Upper lobe of left lung (tissue), 6 donors: ENCODE measurements at places on chromosomes 11 and 22. TPM values are rescaled to one million over a fixed set of nuclear protein-coding genes. Genes with fewer than 3 reads are reported as not detected.

- H3K4me1 ChIP-seq = peaks cover 14% of the 10 kb centered on the region
- no peak overlapping the region for H3K27ac ChIP-seq
- H3K27me3 ChIP-seq = no peaks in the 10 kb centered on the region
- no peak for DNase-seq
Measured at GRCh38 chr11:118448294-118448693, 12.0 kb downstream of the KMT2A start.

- no peak for DNase-seq
- H3K27ac ChIP-seq = no peak overlapping the region
- H3K27me3 ChIP-seq = no peaks in the 10 kb centered on the region
- H3K4me1 ChIP-seq = peaks cover 8% of the 10 kb centered on the region
- H3K4me3 ChIP-seq = no peak overlapping the region
Measured at GRCh38 chr22:43317239-43317638, 25.9 kb downstream of the SCUBE1 start.

- H3K27ac ChIP-seq = no peak overlapping the region
- no peak overlapping the region for H3K4me3 ChIP-seq
- DNase-seq = no peak
- H3K4me1 ChIP-seq = no peaks in the 10 kb centered on the region
Measured at GRCh38 chr11:95608093-95608492, 181.5 kb downstream of the FAM76B start.

DNA sequence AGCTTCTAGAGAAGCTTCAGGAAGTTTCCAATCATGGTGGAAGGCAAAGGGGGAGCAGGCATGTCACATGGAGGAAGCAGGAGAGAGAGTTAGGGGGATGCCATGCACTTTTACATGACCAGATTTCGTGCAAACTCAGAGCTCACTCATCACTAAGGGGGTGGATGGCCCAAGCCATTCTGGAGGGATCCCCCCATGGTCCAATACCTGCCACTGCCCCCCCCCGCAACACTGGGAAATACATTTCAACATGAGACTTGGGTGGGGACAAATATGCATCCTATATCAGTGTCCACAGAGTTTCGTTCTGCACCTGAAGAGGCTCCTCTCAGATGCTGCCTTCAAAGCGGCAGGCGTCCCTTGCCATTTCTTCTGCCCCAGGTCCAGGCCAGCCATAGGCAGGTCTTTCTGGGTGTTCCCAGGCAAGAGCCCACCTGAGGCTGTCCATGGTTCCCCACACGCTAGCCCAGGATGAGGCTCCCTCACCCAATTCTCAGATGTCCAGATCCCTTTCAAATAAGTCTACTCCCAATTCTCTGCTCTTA lies 1344.3 kb downstream of the TBC1D22A start:
- H3K27ac ChIP-seq = no peak overlapping the region
- no peaks in the 10 kb centered on the region for H3K4me1 ChIP-seq
- H3K27me3 ChIP-seq = no peaks in the 10 kb centered on the region
- H3K4me3 ChIP-seq = no peak overlapping the region
- H3K36me3 ChIP-seq = no peaks in the 10 kb centered on the region

DNA sequence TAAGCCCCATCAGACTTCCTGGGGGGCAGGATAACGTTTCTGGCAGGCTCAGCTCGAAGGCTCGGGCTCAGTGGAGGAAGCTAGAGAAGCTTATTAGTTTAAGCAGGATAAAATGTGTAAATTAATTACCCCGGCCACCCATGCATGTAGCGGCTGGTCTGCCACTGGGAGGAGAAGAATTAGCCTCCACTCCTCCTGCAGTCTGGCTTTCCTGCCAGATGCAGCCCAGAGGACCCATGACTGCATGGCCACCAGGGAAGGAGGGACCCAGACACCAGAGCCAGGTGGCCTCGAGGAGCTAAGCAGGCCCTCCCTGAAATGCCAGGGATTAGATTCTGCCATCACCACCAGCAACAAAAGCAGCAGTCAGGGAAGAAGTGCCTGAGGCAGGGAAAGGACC lies 32.3 kb downstream of the TRIM29 start:
- H3K4me3 ChIP-seq = no peak overlapping the region
- no peak for DNase-seq
- H3K27ac ChIP-seq = no peak overlapping the region
- H3K4me1 ChIP-seq = no peaks in the 10 kb centered on the region

DNA sequence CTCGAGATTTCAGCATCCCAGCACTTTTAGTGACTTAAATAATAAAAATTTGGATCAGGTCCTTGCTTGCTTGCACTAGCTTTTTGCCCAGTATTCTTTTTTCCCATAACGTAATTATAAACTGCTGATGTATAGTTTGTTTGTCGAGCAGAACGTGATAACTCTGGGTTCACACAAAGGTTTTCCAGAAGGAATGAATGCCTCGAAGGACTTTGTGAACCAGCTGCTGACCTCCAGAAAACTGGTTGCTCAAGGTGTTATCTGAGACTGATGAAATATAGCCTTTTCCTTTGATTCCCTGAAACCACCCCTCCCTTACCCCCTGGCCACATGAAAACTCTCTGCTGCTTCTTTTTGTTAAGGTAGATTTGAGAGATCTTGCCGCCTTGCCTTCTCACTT lies 229.1 kb upstream of the CARD18 start:
- no peaks in the 10 kb centered on the region for H3K36me3 ChIP-seq
- no peak overlapping the region for H3K4me3 ChIP-seq
- DNase-seq = no peak

GRCh38 chr22:23243006-23243573 lies 62.8 kb downstream of the BCR start:
- no peak overlapping the region for H3K27ac ChIP-seq
- peaks cover 35% of the 10 kb centered on the region for H3K4me1 ChIP-seq
- H3K27me3 ChIP-seq = no peaks in the 10 kb centered on the region
- no peak overlapping the region for H3K4me3 ChIP-seq

DNA sequence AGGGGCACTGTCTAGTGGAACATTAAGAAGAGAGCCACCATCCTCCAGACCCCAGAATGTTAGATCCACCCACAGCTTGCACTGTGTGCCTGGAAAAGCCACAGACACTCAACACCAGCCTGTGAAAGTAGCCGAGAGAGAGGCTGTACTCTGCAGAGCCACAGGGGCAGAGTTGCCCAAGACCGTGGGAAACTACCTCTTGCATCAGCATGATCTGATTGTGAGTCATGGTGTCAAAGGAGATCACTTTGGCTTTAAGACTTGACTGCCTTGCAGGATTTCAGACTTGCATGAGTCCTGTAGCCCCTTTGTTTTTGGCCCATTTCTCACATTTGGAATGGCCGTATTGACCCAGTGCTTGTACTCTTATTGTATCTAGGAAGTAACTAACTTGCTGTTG lies 115.9 kb upstream of the CCDC179 start:
- DNase-seq = no peak
- no peaks in the 10 kb centered on the region for H3K36me3 ChIP-seq
- no peaks in the 10 kb centered on the region for H3K4me1 ChIP-seq
- H3K27me3 ChIP-seq = no peaks in the 10 kb centered on the region
- no peak overlapping the region for H3K4me3 ChIP-seq

The ALKBH3 gene
- 60.8 TPM for total RNA-seq

The PANX3 gene
- not detected for total RNA-seq

The SERPINH1 gene
- total RNA-seq = 148 TPM

The FGF4 gene
- not detected for total RNA-seq

The LGR4 gene
- 4.6 TPM for total RNA-seq
